ENCODE measurements at places on chromosomes 11 and 22. TPM values are rescaled to one million over a fixed set of nuclear protein-coding genes. Genes with fewer than 3 reads are reported as not detected.

LRP4 gene
- 3.8 TPM for total RNA-seq

HBE1 gene
- not detected for total RNA-seq

B3GAT3 gene
- 35.0 TPM for total RNA-seq

GAL3ST3 gene
- total RNA-seq, result not detected

GAL gene
- total RNA-seq, result 6.1 TPM

FOLR1 gene
- not detected for total RNA-seq

WBP2NL gene
- total RNA-seq, result not detected

ZNF202 gene
- 13.1 TPM for total RNA-seq

BIK gene
- not detected for total RNA-seq

YWHAH gene
- 170 TPM for total RNA-seq

Measured in endothelial cell of umbilical vein (primary cell).